ENCODE measurements at places on chromosomes 2 and 18.
A peak's percentile ranks its signal among the peaks of the same experiment; 100 is the strongest.

- DNase-seq: no peak
Measured at GRCh38 chr2:157255746-157256145, 1.8 kb upstream of the GALNT5 start.

DNA sequence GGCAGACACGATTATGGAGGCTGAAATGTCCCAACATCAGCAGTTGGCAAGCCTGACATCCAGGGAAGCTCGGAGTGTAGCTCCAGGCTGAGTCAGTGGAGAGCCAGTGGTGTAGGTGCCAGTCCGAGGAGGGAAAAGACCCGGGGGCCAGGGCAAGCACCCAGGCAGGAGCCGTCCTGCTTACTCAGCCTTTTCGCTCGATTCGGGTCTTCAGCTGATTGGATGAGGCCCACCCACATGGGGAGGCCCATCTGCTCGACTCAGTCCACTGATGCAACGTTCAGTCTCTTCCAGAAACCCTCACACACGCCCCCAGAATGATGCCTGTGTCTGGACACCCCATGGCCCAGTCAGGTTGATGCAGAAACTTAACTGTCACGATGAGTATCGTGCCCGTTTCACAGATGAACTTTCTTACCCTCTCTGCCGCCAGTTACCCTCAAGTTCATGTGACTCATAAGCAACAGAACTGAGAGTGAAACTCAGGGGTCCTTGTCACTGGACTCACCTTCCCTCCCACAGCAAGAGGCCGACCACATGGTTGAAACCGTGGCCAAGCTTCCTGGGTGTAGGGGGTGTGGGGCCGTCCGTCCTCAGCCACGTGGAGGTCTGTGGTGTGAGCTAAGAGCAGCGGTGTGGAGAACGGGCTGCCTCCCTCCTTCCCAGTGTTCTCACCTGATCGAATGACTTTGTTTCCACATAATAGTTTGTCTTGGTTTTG lies 197.4 kb upstream of the HDAC4 start:
- DNase-seq: no peak

DNA sequence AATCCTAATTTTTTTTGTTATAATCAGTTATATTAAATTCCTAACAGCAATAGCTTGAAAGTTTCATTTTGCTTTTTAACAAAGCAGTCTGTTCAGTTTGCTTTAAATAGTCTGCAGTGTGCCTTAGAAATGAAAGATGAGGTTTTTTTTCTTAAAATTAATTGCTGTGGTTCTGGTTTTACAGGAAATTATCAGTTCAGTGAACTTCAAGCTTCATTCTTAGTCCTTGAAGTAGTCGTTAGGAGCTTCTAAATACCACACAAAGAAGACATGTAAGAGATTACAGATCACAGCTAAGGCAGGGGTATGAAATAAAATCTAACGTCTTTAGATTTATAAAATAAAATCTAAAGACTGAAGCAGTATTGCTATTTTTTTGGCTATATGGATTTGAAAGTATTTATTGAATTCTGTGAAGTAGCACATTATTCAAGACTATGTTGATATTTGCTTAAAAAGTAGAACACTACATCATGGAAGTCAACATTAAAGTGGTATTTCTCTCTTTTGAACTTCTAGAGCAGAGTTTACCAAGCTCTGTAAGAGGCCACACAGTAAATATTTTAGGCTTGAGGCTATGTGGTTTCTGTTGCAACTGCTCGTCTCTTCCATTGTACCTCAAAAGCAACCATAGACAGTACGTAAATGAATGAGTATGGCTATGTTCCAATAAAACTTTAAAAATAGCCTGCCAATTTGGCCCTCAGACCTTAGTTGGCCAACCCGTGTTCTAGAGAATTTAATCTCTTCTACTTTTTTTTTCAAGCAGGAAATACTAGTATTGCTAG lies 81.5 kb upstream of the STON1 start:
- DNase-seq: no peak

- no peak for DNase-seq
Measured at GRCh38 chr2:47798631-47799030, 15.7 kb downstream of the MSH6 start.

DNA sequence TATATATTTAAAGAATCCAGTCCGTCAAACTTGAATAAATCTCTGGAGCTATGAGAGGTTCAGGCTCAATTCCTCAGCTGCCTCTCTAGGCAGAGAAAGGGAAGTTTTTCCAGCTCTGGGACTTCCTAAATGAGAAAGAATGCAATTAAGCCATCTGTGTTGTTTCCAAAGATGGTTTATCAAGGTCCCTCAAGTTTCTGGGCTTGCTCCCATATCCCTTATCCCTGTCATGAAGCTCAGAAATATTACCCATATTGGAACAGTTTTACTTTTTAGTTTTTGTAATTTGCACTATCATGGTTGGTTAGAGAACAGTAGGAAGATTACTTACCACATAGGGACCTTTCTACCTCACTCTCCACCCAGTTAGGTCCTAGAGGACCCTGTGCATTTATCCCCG lies 1.4 kb downstream of the CNTNAP5 start:
- no peak for DNase-seq

GRCh38 chr18:37582261-37582660 lies 16.7 kb upstream of the CELF4 start:
- no peak for DNase-seq

- no peak for DNase-seq
Measured at GRCh38 chr2:36967236-36967876, 1.0 kb upstream of the STRN start.

DNA sequence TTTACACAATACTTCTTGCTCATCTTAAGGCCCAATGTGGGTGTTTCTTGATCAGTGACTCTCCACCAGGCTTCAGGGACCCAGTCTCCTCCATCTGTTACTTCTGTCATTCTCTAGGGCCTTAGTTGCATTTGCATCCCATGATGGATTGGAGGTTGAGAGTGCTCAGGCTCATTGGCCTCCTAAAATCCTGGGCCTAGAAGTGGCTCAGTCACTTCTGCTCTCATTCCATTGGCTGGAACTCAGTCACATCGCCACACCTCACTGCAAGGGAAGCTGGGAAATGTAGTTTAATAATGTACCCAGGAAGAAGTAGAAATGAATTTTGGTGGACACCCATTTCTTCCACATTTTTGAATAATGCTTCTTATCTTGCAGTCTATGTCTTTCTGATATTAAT lies 223.5 kb downstream of the HRH4 start:
- DNase-seq: peak; percentile 36

- no peak for DNase-seq
Measured at GRCh38 chr2:67986258-67986657, 76.5 kb downstream of the C1D start.

- no peak for DNase-seq
Measured at GRCh38 chr2:120091436-120091835, 78.6 kb downstream of the EPB41L5 start.

GRCh38 chr2:213789940-213790339 lies 505.7 kb downstream of the SPAG16 start:
- DNase-seq: no peak
